ENCODE measurements at places on chromosomes 7 and 10. TPM values are rescaled to one million over a fixed set of nuclear protein-coding genes. Genes with fewer than 3 reads are reported as not detected.

Gene OLAH
- 0.92 TPM for total RNA-seq

Gene RAMP3
- total RNA-seq, result not detected

Gene ZCWPW1
- 1.6 TPM for total RNA-seq

Gene HYAL4
- not detected for total RNA-seq

Gene GIMAP6
- total RNA-seq, result not detected

Gene SKIDA1
- total RNA-seq, result 1.0 TPM

Gene CYREN
- total RNA-seq, result 90.6 TPM

Gene TEX36
- not detected for total RNA-seq

Gene EXOC6
- 12.6 TPM for total RNA-seq

Gene FLNC
- 3.4 TPM for total RNA-seq

Gene NEUROD6
- not detected for total RNA-seq

Gene DYNC1I1
- 0.15 TPM for total RNA-seq

Gene NUDT13
- total RNA-seq, result 2.6 TPM

Gene PNLIP
- total RNA-seq, result 0.28 TPM

Gene WNT16
- 2.0 TPM for total RNA-seq

Gene RNF133
- not detected for total RNA-seq

Gene CTNNA3
- total RNA-seq, result not detected

Gene ABCA13
- total RNA-seq, result 0.03 TPM

Gene SH2D4B
- 0.06 TPM for total RNA-seq

Gene CLDN4
- total RNA-seq, result 5.2 TPM

Gene WNT8B
- total RNA-seq, result not detected

Gene OR2A7
- not detected for total RNA-seq

Gene HTRA1
- total RNA-seq, result 47.9 TPM

Gene GIGYF1
- 12.5 TPM for total RNA-seq

Gene ABCB1
- 0.08 TPM for total RNA-seq

Gene COL28A1
- total RNA-seq, result 0.42 TPM

Gene SLC13A4
- not detected for total RNA-seq

Gene ATOH7
- total RNA-seq, result 0.08 TPM

Gene ANKRD61
- 0.72 TPM for total RNA-seq
